Stimulated activated CD8-positive, alpha-beta memory T cell treated with anti-CD3 and anti-CD28 coated beads, Interleukin-15, amount 100 ng/mL, for 48 hours (primary cell): ENCODE measurements at places on chromosomes 7 and 10.

- DNase-seq, result no peak
Observed at GRCh38 chr7:49703337-49703736, 70.1 kb upstream of the VWC2 start.

DNA sequence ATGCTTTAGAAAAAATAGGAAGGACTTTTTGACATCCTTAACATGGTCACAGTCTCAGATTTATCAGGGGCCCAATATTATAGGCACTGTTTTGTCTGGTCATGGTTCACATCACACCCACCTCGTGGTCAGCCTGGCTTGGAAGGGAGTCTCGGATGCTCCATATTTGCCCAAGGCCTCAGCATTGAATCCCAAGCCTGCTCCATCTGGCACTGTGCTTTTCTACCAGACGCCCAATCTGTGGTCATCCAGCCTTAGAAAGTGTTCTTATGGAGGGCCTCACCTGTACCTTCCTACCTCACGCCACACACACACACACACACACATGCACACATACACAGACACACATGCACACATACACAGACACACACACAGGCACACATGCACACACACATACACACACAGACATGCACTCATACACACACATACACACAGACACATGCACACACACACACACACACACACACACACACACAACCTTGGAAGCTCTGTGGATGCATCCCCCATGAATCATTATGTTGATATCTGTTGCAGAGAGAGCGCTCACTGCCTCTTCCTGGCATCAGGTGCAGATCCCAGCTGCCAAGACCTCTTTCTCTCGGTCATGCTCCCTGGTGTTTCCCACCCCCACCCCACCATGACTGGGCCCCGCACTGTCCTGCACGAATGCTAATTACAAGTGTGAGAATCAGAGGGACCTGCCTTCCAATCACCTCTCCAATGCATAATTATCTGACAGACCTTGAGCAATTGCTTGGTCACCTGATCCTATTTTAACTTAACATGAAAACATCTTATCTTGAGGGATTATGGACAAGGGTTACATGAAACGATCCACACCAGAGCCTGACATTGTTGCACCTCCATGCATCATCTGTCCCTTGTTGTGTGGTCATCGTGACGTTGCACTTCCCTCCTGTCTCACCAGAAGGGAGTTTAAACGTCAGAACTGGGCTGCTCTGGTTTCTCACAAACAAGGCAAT lies 122.7 kb upstream of the TMEM72 start:
- no peak for DNase-seq

GRCh38 chr10:4352414-4352961 lies 473.5 kb upstream of the AKR1E2 start:
- DNase-seq, result no peak

DNA sequence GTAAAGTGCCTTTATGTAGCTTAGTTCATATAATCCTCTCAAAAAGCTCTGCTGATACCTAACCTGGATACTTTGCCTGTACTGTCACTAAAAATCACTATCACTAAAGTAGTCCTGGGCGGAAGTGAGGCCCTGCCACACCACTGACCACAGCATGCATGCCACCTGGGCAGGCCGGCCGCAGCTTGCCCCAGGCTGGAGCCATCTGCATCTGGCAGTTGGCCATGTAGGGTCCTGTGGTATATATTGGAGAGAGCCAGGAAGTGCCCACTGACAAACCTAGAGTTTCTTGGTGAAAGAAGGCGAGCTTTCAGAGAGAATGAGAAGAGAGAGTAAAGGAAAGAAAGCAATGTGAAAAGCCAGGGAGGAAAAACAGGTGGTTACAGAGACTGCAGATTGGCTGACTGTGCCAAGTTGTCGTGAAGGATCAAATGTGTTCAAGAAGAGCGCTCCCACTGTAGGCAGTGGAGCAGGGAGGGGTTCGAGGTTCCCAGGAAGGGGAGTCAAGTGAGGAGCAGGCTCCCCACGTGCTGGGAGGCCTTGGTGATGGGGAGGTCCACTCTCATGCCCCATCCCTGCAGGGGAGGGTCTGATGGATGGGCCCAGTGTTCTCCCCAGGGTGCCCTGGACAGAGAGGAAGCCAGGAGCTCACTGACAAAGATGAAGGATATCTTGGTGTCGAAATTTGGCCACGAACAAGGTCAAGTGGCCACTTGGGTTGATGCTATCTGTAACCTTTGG lies 13.6 kb downstream of the LOXL4 start:
- no peak for DNase-seq

DNA sequence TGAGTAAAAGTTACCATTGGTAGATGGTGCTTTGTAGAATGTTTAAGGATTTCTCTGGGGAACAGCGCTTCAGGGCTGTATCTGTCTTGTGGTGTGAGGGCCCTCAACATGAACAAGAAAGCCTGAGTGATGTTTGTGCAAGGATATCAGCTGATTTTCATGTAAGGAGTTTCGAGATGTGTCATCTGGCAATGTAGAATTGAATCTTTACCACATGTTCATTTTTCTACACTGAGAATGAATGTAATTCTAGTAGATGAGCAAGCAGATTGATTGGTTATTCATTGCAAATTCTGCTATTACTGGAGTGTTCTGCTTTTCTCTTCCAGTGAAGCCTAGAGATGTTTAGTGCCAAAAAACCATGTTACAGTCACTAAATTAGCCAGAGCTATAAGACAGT lies 87.7 kb downstream of the ST7 start:
- DNase-seq, result no peak

DNA sequence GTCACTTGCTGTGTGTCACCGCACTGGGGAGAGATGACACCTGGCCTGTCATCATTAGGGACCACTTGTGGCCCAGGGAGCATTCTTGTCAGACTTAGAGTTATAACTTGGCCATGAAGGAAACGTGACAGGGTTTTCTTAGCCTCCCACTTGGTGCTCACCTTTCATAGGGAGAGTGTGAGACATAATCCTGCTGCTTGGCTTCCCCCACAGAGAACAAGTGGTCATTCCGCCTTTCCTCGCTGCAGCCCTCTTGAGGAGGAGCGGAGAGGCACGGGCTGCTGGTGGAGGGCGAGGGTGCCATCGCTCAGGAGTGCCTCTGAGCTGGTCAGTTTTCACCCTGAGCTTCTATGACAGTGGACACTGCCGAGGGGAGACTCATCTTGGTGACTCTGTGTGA lies 125.0 kb upstream of the GJD4 start:
- DNase-seq, result no peak

- no peak for DNase-seq
Observed at GRCh38 chr7:141486959-141487358, 64.3 kb upstream of the AGK start.

GRCh38 chr7:157129200-157129599 lies 9.5 kb upstream of the UBE3C start:
- no peak for DNase-seq
